Myocyte (in vitro differentiated cells): ENCODE measurements at places on chromosomes 7 and 10. TPM values are rescaled to one million over a fixed set of nuclear protein-coding genes. Genes with fewer than 3 reads are reported as not detected.
A peak's percentile ranks its signal among the peaks of the same experiment; 100 is the strongest.

CARD11 gene
- not detected in 2 replicates for total RNA-seq

DNA sequence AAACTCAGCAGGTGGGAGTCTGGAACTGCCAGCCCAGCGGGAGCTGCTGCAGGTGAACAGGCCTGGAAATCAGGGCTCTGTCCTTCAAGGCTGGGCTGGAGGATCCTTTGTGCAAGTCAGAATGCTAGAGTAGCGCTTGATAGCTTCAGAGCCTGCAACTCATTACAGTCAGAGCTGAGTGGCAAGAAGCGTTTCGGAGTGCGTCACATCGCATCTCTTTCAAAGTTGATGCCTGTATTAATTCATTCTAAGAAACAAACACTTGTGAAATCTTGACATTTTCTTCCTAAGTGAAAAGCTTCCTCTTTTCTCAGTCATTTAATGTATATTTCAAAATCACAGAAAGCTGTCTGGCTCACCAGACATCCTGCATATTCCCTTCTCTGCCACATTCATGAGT lies 121.2 kb upstream of the NPS start:
- DNase-seq, result no peak

ACTR3C gene
- 0.32 TPM in 1 of 2 replicates, not detected in the other for total RNA-seq

- no peak for DNase-seq
Observed at GRCh38 chr7:1939434-1940401, 269.6 kb downstream of the ELFN1 start.

- DNase-seq, result no peak
Observed at GRCh38 chr7:53900856-53901528, 641.2 kb upstream of the VSTM2A start.

IL6 gene
- 0.56 TPM in 1 of 2 replicates, not detected in the other for total RNA-seq

DNA sequence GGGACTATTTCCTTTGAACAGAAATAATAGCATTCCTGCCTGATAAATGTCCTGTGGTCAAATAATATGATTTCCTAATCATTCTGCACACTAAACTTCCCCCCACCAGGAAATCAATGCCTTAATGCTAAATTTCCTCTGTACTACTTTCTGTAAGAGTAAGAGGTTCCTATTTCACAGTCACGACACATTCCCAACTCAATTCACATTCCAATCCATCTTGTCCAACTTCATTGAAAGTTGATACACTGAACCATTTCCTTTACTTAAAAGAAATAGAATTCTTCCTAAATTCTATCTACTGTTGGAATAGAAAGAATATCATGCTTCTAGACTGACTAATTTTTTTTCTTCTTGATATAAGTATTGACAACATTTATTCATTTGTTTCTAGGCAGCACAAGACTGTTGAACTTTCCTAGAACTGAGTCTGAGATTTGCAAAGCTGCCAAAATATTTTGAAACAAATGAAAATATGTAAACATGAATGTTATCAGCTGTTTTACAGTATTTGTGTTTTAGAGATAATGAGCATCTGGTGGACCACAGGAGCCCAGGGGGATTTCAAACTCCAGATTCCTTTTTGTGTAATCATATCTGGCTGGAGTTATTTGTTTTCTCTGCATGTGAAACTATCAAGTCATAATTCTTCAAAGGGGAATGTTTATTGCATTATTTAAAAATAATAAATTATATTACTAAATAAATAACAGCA lies 121.5 kb downstream of the TPST1 start:
- DNase-seq, result peak; percentile 86

MYH16 gene
- not detected in 2 replicates for total RNA-seq

HMX2 gene
- not detected in 2 replicates for total RNA-seq

STRIP2 gene
- 55.9 and 58.3 TPM in 2 replicates for total RNA-seq

DNA sequence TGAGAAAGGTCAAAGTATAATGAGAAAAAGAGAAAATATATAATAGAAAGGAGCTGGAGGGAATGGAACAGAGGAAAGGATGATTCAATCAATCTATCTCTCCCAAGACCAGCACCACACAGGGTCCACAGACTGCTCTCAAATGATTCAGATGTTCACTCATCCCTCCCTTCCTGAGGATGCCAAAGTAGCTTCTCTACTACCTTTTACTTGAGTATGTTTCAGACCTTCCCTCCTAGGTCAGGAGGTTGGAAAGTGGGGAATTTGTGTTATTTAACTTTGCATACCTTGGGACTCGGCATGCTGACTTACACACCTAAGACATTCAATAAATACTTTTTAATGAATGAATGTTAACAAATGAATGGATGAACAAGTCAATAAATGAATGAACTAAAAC lies 30.6 kb downstream of the CPVL start:
- DNase-seq, result no peak

GRCh38 chr10:46543466-46544377 lies 12.7 kb downstream of the GPRIN2 start:
- DNase-seq, result no peak

MACROH2A2 gene
- 10.5 and 11.2 TPM in 2 replicates for total RNA-seq

GRCh38 chr7:111509288-111509687 lies 53.0 kb downstream of the IMMP2L start:
- no peak for DNase-seq

SPDYE6 gene
- not detected in 2 replicates for total RNA-seq

FAM25A gene
- total RNA-seq, result not detected in 2 replicates

DNA sequence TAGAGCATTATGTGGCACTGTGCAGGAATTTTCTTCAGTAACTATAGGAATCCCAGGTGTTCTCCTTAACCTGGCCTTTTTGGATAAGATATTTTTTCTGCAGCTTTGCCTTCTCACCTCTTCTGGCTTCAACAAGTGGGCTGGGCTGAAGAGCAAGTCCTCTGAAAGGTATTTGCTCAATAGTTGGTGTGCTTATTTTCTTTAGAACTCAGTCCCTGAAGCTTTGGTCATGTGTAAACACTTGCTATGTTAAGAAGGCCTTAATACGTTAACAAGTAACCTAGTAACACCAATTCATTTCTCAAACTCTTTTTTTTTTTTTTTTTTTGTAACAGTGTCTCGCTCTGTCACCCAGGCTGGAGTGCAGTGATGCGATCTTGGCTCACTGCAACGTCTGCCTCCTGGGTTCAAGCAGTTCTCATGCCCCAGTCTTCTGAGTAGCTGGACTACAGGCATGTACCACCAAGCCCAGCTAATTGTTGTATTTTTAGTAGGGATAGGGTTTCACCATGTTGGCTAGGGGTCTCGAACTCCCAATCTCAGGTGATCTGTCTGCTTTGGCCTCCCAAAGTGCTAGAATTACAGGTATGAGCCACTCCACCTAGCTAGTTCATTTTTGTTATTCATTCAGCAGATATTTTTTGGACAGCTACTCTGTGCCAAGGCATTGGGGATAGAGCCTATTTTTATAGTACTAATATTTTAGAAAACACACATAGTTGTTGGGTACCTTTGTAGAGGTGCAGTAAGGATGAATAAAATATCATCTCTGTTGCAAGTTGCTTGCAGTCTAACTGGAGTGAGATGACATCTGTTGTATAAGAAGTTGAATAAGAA lies 164.6 kb downstream of the SND1 start:
- no peak for DNase-seq

DNA sequence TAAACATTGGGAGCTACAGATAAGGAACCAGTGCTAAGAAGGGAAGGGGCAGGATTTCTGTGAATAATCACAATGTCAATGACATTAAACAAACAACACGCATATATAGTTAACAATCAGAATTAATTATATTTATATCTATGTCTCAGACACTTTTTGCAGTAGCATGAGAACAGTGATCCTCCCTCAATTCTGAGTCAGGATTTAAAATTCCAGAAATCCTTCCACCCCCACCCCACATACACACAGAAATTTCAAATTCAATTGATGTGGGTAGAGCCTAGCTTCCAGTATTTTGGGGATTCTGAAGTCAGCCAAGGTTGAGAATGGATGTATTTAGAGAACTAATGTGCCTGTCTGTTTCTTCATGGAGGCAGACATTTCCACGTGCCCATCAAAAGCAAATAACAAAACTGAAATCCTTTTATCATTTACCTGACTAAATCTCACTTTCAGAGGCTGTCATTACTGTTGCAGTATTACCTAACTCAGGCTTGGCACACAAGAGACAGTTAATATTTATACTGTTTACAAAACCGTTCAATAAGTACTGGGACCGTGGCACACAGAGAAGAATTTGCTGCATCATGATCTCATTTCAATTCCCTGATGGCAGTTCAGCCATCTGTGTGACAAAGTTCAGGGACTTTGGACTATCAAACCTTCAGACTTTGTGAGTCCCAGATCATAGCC lies 116.6 kb upstream of the PALS2 start:
- DNase-seq, result peak; percentile 49

ELN gene
- 12.1 and 16.6 TPM in 2 replicates for total RNA-seq

DNA sequence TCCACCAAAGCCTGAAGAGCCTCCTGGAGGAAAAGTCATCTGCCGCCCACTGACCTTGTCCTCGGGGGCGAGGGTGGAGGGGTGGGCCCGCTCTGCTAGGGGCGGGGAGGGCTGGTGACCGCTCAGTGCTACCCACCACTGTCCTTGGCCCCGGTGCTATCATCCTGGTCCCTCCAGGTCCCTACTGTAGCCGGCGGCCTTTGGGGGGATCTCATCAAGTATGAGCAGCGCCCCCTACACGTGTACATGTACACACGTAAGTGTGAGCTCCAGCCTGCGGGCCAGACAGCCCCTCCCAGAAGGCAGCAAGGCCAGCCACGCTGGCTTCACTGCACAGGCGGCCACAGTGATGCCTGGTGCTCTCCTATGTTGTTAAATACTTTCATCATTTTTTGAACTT lies 19.6 kb downstream of the TTYH3 start:
- DNase-seq, result no peak
